ENCODE measurements at places on chromosomes 4 and X.
A peak's percentile ranks its signal among the peaks of the same experiment; 100 is the strongest.

DNA sequence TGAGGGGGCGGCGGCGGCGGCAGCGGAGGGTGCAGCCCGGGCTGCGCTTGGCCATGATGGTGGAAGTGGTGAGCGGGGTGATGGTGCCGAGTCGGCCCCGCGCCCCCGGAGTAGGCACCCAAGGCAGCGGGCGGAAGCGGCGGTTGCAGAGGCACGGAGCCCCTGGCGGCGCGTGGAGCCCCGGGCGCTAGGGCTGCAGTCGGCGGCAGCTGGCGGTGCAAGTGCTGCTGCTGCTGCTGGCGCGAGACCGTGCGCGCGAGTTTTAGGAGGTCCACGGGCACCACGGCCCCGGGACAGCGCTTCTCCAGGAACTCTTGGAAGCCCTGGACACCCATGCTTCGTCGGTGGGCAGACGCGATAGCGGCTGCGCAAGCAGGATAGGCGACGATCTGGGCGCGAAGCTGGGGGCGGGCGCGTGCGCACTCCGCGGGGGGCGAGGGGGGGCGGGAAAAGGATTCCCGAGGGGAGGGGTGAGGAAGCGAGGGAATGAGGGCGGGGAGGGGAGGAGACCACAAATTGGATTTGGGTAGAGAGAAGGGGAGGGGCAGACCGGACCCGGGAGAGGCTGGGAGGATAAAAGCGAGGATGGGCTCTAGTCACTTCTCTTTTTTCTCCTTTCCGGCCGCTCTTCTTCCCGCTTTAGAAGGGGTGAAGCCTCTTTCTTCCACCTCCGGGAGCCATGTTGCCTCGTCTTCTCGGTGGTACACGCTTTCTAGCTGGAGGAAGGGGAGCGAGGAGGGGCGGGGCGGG is at the start of gene FAM120C:
TSS of gene FAM120C (minus strand) at position 391 of the 750 bp plus-strand sequence. CDS start at position 335, 56 bp downstream.
- peak; percentile 84 for DNase-seq

GRCh38 chrX:113392355-113392754 is 551.7 kb upstream of the AMOT start:
- no peak for DNase-seq

DNA sequence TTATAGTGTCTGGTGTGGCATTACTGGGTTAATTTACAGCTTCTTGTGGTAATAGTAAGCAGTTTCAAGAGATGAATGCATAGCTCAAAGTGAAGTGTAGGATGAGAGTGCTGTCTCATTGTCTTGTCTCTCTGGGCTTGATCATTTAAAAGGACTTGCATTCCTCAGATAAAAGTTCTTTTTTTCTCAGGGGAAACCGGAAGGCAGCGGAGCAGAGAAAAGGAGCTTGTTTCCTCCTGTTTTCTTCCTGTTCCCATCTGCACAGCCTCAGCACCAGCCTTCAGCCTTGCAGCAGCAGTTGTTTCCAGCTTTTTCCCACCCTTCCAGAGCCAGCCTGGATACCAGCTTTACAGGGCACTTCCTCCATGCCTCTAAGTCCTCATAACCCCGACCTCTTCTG is 61.4 kb upstream of the LGI2 start:
- DNase-seq = no peak

DNA sequence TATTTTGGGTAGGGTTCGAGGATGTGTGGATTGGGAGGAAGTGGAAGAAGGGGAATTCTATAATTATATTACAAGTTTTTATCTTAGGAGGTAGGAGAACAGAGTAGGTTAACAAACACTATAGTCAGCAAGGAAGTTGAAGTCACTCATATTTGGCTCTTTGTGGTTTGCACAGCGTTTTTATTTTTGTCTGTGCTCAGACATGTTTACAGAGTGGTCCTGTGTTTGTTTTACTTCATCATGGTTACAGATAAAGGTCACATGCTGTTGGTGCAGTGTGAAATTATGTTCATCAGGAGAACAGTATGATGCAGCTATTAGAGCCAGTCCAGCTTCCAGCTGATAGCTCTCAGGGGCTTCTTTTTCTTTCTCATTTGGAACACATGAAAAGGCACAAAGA is 299.9 kb upstream of the SFRP2 start:
- no peak for DNase-seq

DNA sequence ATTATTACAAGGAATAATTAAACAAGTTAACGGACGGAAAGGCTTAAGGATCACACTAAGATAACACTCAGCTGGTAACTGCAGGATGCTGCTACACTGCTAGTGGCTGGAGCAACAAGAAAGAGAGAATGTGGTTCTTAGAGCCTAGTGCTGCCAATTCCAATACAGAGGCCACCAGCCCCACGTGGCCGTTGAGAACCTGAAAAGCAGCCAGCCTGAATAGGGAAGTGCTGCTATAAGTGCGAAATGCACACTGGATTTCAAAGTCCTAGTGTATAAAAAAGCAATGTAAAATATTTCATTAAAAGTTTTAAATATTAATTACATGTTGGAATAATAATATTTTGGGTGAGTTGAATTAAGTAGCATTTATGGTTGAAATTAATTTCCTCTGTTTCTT is 257.3 kb upstream of the TAPT1 start:
- DNase-seq = no peak

DNA sequence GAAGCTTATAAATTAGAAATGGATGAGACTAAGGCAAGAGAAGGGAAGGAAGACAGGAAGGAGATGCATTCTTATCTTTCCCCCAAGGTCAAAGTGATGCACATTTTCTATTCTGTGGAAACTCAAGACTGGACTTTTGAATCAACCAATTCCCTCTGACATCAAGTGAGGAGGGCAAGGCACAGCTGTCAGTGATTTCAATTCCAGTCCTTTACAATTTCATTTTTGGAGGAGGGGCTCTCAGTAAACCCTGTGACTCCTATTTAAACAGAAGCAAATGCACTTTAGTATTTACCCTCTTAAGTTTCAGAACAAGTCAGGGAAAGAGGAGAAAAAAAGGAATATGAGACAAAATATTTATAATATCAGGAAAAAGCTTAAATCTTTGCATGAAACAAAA is 134.0 kb downstream of the MGST2 start:
- no peak for DNase-seq

All from sigmoid colon (tissue), 7 donors.